Activated gamma-delta T cell treated with Interleukin-2 at 50 U/mL for 16 hours (primary cell): ENCODE measurements at places on chromosomes 2 and 18.

DNA sequence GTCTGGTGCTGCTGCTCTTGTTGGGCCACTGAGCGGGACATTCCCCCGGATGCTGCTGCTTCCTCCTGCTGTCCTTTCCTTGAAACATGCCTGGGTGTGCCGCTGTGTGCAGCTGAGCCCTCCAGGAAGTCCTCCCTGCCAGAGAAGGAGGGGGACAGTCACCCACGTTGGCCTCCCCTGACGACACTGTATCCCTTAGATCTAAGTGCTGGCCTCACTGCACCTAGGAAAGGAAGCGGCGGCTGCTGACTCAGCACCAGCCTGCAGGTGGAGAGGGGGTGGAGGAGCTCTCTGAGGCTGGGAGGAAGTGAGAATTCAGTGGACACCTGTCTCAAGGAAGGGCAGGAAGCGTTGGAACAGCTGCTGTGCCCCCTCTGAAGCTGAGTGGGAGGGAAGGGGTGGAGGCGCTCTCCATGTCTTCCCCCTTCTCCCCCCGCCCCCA is 239.8 kb downstream of the HAUS1 start:
- DNase-seq: peak; percentile 20

DNA sequence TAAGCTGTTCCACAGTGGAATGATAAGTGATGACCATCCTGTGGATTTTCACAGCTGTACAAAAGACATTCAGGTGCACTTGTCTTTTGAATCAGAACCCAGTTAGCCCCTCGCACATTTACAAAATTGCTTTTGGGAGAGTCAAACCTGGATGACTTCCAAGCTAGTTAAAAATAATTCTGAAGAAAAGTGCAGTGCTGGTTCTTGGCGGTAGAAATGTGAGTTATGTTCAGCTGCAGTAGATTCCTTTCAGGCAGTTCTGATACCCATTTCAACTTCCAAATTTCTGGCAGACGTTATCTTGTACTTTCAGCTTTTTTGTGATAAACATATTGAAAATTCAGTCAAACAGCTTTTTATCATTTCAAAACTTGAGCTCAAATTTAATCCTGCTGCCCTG is 324.7 kb downstream of the NRXN1 start:
- DNase-seq: no peak

DNA sequence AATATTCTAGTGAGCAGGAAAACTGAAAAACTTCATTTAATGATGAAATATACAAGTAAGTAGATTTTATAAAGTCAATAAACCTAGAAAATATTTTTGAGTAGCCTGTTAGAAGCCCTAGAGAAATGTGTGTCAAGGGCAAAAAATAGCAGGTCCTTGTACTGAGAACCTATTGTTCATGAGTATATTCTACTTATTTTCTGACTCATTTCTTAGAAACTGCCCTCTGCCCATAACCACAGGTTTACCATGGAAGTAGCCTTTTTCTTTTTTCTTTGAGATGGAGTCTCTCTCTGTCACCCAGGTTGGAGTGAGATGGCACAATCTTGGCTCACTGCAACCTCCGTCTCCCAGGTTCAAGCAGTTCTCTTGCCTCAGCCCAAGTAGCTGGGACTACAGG is 19.4 kb upstream of the SELENOI start:
- DNase-seq: no peak

- DNase-seq: no peak
These were observed 55.4 kb downstream of the AGFG1 start for GRCh38 chr2:227527351-227527750.

DNA sequence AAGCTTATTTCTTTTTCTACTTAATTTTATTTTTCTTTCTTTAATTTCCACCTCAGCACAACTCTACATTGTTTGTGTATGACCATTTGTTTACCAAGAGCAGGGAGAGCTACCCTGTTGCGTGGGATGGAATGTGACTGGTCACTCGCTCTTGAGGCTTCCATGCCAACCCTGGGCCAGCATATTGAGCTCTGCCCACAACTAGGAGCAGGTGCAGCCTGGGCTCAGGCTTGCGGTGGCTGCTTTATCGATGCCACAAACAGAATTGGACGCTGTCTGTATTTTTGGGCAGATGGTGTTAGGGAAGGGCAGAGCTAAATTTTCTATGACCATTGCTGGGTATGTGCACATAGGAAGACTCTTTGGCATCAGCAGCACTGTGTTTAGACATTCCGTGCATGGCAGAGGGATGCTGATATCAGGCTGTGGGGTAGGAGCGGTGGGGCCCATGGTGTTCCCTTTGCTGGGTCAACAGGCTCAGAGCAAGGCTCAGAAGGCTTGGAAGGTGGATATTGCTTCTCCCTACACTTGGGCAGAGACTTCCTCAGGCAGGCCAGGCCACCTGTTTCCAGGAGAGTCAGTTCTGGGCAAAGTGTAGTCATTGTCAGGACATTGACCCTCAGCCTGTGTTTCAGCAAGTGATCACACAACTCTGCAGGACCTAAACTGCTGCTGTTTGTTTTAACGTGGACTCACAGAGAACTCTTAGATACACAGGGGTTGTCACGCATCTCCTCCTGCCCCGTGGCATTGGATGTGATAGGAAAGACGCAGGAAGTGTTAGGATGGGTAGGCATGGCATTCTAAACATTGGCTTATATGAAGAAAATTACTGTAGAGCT is 40.2 kb downstream of the TMEM182 start:
- DNase-seq: no peak

GRCh38 chr2:204452464-204453023 is 92.7 kb upstream of the PARD3B start:
- no peak for DNase-seq

DNA sequence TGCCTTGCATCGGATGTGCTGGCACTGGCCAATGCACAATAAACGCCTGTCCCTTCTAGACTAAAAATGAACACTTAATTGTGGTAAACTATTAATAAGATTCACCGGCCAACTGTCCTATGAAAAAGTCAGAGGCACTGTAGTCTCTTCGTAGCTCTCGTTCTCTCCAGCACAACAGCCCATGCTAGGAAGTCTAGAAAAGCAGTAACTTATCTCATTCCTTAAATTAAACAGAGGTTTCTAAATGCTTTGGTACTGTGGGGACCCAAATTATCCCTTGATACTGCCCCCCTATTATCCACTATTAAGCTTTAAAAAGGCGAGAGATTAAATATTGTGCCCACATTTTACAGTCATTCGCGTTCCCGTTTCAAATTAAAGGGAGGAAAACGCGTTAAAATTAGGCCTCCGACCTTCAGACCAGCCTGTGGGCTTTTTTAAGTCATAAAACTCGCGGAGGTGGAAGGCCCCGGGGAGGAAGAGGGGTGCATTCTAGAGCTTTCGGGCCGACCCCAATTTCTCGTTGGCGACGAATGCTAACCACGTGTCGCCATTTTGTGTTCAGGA is 1.5 kb upstream of the PCBP1 start:
- DNase-seq: no peak

DNA sequence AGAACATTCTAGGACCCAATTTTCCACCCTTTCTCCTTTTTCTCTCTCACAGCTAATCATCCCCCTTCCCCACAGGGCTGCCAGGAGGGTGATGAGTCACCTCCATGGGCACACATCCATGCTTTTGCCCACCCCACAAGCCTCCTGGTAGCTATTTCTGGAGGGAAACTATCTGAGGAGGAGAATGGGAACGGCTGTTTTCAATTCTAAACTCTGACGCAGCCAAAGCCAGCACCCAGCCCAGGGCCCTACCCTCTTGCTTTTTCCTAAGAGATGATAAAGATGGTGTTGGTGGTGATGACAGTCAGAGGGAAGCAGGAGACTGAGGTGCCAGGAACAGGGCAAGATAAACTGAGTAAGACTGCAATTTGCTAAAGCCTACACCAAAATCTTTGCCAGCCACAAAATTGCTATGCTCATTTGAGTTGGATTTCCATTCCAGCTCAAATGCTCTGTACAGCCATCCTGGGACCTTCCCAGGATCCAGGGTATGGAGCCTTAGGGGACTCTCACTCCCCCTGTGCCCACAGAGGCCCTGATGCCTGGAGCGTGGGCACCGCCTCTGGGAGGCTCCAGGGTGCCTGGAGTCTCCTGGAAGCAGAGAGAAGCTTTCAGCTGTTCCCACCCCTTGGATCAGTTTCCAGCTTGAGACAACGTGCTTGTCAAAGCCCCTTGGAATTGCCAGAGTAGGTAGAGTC is 62.0 kb upstream of the FZD7 start:
- no peak for DNase-seq

- DNase-seq: no peak
These were observed 111.8 kb downstream of the UGGT1 start for GRCh38 chr2:128202791-128203190.

DNA sequence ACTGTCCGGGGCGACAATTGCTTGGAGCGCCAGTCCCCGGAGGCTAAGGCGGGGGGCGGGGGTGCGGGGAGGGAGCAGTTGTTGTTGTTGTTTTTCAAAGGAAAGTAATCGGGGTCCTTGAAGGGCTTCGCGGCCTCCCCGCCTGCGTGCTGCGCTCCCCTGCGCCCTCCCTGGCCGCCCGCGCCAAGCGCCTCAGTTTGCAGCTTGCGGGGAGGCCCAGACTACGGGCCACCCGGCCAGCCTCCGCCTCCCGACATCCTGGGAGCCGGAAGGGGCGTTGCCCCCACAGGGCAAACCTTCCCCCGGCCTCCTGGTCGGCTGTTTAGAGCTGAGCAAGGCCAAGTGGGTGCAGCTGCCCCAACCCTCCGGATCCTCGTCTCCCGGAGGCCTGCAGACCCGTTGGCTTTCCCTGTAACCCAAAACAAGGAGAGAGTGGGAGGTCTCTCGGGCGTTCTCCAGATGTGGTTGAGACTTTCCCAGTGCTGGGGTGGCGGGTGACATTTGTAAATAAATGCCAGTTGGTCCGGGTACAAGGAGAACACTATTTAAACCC is 3.7 kb upstream of the SIX3 start:
- no peak for DNase-seq

GRCh38 chr18:34787931-34788532 is 77.9 kb downstream of the DTNA start:
- DNase-seq: peak; percentile 22

DNA sequence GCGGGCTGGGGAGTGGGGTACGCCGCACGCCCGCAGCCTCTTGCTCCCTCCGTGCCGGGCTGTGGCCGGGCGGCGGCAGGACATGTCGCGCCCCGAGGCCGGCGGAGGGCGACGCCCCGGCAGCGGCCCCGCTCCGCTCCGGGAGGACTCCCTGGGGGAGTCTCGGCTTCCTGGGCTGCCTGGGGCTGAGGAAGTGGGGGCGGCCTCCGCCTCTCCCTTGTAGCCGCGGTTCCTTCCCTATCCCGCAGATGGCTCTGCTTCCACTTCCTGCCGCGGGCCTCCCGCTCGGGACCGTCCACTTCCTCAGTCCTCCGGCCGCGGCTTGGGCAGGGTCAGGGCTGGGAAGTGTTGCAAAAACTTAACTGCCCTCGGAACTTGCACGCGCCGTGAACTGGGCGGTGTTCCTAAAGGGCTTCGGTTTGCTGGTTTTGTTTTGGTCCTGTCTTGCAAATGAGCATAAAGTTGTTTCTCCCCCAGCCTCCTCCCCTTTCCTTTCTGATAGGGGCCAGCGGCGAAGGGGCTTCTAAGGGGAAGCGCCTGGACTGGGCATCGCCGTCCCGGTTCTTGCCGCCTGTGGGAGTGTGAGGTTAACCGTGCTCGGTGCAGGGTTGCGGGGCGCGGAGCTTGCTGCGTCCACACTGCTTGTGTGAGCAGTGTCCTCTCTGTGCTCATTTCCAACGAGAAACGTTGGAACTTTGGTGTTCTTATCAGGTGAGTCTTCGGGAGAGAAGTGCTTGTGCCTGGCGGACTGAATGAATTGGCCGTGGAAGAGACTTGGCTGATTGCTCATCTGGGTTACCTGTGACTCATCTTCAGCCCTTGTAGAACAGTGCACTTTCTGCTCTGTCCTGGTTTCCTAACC is 600 bp downstream of the RALB start:
- no peak for DNase-seq

- no peak for DNase-seq
These were observed 41.9 kb downstream of the BABAM2 start for GRCh38 chr2:27932396-27932795.

- DNase-seq: no peak
These were observed 4.4 kb downstream of the CCDC88A start for GRCh38 chr2:55415300-55415699.

GRCh38 chr2:28452534-28453081 is 43.3 kb upstream of the PLB1 start:
- peak; percentile 80 for DNase-seq

- DNase-seq: no peak
These were observed 130.2 kb upstream of the PID1 start for GRCh38 chr2:229401171-229401865.

GRCh38 chr2:31333046-31333445 is 81.5 kb downstream of the XDH start:
- DNase-seq: no peak

- DNase-seq: no peak
These were observed 84.0 kb downstream of the NFATC1 start for GRCh38 chr18:79479761-79480161.

DNA sequence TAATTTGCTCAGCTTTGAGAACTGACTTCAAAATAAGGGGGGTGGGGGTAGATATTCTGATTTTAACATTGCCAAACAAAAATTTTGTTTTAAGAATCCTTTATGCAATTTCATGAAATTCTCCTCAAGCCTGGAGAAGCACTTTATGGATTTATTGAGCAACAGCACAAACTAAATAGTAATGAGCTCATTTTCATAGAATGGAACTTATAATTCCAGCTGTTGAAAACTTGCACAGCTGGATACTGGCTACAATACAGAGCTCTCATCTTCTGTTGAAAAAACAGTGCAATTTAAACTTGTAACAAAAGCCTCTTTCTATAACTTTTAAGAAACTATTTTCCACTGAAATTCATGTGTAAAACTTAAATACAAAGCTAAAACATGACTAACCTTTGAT is 137.6 kb upstream of the FN1 start:
- no peak for DNase-seq
